ENCODE measurements at places on chromosomes 13 and 19.

DNA sequence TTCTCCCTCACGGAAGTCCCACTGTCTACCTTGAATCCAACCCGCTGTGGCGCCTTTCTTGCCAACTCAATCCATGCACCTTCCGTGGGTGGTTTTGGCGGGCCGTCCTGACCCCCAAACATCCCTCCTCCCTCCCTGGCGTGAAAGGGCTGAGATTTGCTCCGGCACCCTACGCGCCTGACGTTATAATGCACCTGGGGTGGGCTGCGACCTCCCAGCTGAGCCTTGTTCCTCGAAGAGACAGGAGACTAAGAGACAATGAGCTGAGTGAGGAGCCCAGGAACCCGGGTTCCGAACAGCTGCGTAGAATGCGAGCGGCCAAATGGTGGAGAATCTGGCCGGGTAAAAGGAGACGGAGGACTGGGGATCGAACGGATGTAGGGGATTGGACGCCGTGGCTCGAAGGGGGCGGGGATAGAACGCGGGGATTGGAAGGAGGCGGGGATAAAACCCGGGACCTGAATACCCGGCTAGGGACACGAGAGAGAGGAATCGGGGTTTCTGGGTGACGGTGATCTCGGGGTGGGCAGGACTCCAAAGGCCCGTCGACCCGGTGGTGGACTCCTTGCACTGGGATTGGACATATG lies at the start of gene CPT1C:
CPT1C (plus strand) TSS at position 461 of the 587 bp plus-strand sequence. CDS start 1,137 bp downstream, outside the sequence.
- DNase-seq: peak; percentile 54

DNA sequence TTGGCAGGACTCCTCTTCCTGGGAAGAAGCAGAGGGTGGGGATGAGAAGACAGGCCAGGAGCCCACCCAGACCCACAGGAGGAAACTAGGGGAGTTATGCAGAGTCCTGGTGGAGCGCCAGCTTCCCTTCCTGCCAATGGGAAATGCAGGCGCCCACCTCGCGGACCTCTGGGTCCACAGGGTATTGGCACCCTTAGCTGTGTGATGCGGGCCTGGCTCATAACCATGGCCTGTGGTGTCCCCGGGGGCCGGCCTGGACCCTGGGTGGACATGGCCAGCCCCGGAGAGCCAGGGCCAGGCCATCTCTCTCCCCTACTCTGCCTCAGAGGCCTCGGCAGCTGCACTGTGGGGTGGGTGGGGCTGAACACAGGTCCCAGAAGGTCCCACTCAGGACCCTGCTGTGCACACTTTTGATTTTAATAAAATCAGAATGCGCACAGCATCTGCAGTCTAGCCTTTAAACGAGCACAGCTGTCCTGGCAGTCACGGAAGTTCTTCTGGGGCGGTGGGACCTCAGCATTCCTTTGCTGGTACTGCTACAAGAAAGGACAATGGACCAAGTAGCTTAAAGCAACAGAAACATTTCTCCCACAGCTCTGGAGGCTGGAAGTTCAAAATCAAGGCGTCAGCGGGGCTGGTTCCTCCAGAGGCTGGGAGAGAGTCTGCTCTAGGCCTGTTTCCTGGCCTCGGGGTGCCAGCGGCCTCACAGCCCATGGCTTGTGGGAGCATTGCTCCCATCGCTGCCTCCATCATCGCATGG lies 1.8 kb downstream of the F10 start:
- no peak for DNase-seq

- DNase-seq: no peak
Measured at GRCh38 chr13:25987987-25988386, 63.8 kb downstream of the SHISA2 start.

DNA sequence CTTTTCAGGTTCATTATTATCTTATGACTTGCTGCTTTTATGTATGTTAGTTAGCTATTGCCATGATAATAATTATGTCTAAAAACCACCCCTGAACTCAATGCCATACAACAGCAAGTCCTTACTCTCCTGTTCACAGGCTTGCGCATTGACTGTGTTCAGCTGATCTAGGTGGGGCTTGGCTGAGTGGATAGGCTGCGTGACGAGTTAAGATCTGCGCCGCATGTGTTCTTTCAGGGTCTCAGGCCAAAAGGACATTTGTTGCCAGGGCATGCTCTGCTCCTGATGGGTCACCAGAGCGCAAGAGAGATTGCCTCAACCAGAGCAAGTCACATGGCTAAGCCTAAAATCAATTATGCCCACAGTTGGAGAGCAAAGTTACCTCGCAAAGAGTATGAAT lies 859 bp downstream of the ZNF568 start:
- no peak for DNase-seq

- DNase-seq: no peak
Measured at GRCh38 chr19:32458500-32459123, 53.0 kb downstream of the DPY19L3 start.
